ENCODE measurements at places on chromosomes 3 and 15.

DNA sequence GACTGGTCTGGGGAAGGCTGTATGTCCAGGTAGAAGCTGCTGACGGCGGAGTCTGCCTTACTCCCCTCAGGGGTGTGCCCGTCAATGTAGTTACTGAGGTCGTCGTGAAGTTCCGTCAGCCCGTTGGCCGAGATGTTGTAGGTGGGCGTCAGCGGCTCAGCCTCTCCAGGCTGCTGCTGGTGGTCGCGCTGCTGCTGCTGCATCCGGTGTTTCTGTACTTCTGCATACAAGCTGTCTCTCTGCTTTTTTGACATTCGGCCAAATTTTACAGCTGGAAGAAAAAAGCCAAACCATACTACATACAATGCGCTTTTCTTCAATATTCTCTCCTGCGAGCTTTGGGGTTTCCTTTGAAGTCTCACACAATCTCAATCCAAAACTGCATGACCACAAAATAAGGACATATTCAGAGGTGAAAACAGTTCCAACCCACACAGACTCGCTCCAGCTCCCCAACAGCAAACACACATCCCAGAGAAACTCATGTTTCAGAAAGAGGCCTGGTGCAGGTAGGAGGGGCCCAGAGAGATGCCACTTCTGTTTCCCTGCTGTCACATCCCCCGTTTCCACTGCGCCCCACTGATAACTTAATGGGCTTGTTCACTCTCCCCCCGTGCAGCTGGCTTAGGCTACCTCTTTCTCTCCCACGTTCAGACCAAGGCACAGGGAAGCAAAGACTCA is 32.5 kb upstream of the ICE2 start:
- no peak for DNase-seq

DNA sequence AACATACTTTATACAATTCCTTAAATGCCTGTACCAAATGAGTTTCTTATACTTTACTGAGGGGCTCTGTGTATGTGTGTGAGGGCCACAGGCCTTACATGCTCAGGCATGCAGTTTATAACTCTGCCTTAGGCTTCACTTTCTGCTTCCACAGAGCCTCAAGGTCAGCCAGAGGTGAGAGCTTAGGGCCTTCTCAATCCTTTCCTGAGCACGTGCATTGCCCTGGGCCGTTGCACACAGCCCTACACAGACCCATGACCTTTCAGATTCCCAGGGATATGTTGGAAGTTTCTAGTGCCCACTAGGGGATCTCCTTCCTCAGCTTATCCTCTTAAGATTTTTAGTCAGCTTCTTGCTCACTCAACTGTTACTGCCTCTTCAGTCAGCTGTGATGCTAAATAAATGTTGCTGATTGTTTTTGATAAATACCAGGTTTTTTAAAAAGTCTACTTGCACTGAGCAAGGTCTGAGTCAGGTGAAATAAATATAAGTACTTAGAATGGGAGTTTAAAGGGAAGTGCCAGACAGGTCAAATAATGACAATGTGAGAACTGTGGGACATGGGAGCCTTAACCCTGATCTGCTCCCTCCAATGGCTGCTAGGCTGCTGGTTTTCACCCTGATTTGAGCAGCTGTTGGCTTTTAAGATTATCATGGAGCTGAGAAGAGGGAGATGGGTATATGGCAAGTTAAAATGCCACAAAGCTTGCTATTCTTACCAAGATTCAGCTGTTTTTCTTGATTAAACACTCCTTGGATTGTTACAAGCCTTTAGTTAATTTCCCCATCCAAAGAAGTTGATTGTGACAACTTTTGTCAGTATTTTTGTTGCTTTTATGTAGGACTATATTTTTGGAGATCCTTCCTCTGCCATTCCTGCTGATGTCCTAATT is 169.5 kb downstream of the PLD1 start:
- no peak for DNase-seq

- no peak for DNase-seq
Measured at GRCh38 chr15:46343196-46343935, 708.5 kb downstream of the SQOR start.

- no peak for DNase-seq
Measured at GRCh38 chr15:35302334-35302733, 217.2 kb upstream of the NANOGP8 start.

DNA sequence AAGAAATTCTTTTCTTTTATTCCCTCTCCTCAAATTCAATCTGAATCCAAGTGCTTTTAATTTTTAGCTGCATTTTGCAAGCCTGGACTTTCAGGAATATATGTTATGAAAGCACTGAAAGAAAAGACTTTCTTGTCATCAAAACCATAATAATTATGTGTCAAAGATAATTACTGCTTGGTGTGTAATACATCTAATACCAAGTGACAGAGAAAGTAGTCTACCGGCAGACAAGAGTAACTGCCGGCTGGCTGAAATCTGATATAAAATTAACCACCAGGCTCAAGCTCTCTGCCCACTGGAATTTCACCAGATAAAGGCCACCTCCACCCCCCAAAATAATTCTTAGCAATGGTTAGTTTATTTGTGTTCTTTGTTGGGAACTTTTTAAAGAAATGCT is 220.9 kb upstream of the CDIN1 start:
- DNase-seq = no peak

DNA sequence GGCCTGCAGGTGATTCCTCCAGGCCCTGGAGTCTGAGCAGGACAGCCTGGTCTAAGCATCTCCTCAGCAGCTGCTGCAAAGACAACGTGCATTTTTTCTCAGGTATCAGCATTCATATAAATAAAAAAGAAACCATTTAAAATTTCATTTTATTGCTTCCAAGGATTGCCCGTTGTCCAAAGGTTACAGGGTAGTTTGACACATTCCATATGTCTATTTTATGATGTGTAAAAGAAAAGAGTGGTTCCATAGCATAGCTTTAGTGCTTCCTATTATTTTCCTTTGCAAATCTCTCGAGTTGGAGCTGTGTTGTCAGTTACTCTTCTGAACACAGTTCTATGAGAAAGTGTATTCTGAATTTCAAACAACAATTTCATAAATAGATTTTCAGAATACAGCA is 7.2 kb upstream of the DGKG start:
- no peak for DNase-seq

DNA sequence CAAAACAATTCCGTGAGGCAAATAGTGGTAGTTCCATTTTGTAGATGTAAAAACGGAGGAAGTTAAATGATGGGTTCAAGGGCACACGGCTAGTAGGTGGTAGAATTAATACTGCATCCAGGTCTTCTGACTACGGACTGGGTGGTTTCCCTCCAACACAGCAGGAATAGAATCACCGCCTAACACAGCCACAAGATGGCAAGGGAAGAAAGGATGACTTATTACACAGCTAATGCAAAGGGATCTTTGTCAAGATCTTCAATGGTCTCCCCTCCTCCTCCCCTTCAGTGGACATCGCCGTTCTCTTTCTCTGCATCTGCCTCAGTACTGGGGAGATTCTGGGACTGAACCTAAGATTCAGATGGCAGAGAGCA is 524 bp upstream of the TOPBP1 start:
- no peak for DNase-seq

GRCh38 chr15:50624616-50625168 is 61.9 kb downstream of the TRPM7 start:
- DNase-seq = no peak

GRCh38 chr15:95567686-95568085 is 762.8 kb upstream of the NR2F2 start:
- DNase-seq = no peak

GRCh38 chr3:182451871-182452270 is 341.4 kb upstream of the ATP11B start:
- no peak for DNase-seq

GRCh38 chr3:120597445-120598049 is 1.4 kb downstream of the NDUFB4 start:
- DNase-seq = no peak

GRCh38 chr15:68364028-68364659 is 67.8 kb downstream of the ITGA11 start:
- no peak for DNase-seq

- no peak for DNase-seq
Measured at GRCh38 chr3:13452490-13453335, 27.4 kb upstream of the HDAC11 start.

DNA sequence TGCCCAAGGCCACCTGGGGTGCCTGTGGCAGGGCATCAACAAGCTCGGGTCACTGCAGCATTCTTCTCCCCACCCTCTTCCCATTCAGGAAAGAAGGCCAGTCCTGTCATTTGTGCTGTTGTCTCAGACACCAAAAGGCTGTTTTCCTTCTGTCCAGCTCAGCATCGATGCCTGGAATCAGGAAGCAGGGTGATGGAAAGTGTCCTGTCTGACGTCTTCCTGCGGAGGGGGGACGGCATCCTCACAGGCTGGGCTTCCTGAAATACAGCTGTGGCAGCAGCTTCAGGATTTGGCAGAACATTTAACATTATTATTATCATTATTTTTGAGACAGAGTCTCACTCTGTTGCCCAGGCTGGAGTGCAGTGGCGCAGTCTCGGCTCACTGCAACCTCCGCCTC is 33.0 kb upstream of the ANKDD1A start:
- DNase-seq = no peak

DNA sequence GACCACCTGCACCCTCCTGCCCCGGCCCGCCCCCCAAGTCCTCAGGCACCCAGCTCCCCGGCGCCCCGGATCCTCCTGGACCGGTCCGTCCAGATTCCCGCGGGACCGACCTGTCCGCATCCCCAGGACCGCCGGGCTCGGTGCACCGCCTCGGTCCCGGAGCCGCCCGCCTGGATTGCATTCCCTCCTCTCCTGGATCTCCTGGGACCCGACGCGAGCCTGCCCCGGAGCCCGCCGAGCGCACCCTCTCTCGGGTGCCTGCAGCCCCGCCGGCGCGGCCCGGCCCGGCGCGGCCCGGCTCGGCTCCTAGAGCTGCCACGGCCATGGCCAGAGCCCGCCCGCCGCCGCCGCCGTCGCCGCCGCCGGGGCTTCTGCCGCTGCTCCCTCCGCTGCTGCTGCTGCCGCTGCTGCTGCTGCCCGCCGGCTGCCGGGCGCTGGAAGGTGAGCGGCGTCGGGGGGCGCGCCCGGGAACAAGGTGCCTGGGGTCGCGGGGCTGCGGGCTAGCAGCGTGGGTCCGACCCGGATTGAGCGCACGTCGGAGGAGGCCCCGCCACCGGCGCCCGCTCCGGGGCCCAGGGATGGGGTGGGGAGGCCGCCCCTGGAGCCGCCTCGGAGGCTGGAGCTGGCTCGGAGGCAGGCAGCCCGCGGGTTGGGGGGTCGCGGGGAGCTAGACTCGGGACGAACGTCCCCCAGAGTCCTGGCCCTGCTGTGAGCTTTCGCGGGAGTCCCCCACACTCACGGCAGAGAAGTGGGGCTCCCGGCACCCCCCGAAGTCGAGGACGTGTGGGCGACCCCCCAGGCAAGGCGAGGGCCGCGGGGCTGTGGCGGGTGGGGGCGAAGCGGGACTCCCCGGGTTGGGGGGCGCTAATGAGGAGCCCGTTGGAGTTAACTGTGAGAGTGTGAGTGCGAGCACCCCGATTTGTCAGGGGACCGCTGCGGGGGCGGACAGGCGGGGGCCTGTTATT is 610 bp downstream of the EPHB3 start:
- no peak for DNase-seq

DNA sequence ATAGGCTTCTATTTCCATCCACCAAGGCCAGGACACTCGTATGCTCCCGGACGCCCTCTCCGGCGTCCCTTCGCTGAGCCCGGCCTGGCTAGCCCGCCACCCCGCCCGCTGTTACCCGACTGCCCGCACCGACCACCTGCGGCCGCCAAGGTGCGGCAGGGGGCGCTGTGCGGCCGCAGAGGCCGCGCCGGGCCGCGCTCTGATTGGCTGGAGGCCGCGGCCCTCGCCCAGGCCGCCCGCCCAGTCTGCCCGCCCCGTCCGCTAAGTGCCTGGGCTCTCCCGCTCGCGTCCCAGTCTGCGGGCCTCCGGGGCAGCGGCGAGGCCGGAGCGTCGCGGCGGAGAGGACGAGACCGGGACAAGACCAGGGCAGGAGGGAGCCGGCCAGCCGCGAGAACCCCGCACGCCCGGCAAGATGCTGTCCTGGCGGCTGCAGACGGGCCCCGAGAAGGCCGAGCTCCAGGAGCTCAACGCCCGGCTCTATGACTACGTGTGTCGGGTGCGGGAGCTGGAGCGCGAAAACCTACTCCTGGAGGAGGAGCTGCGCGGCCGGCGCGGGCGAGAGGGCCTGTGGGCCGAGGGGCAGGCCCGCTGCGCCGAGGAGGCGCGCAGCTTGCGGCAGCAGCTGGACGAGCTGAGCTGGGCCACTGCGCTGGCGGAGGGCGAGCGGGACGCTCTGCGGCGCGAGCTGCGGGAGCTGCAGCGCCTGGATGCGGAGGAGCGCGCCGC is at the start of gene SYNM:
TSS of gene SYNM (plus strand) at position 293 of the 726 bp plus-strand sequence. CDS start at position 413, 120 bp downstream.
- no peak for DNase-seq

DNA sequence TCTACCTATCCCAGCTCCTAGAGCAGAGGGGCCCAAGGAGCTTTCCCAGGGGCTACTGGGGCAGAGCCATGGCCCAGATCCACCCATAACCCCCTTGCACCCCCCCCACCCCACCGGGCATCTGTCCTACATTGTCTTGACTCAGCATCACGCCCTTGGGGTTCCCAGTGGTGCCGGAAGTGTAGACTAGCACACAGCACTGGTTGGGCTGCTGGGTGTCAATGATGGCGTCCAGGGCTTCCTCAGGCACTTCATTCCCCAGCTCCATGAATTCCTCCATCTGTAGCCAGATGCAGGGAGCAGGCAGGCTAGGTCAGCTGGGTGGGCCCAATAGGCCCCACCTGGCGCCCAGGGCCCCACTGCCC is 33.2 kb downstream of the IDH3A start:
- DNase-seq = no peak

- no peak for DNase-seq
Measured at GRCh38 chr3:124592658-124593441, 137.4 kb upstream of the UMPS start.

DNA sequence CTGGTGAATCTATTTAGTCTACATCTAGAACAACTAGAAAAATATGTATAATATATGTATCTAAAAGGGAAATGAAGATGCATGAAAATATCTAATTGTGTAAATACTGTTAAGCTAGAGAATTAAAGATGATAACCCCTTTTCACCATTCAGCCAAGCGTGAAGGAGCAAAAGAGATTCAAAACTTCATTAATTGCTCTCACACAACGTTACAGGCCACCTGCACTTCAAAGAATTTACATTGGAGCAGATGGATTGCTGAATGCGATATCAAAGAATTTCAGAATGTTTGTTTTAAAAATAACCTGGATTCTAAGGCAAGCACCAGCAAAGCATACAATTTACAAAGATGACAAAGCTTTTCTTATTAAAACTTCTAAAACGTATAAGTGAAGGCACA is 243.2 kb downstream of the ROBO2 start:
- no peak for DNase-seq

DNA sequence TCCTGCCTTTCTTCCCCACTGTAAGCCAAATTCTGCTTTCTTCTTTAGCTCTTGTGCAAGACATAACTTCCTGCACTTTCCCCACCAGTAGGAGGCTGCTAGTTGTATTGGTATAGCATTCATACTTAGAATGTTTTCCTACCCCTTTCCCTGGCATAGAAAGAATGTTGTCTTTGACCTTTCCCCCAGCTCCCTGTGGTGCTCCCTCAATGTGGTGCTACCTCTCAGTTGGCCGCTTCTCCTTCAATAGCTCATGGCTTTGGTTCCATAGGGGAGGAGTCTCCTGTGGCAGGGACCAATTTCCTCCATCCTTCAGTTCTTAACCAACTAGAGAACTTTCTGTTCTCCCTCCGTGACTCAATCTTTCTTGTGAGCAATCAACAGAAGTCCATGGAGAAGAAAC is 67.5 kb upstream of the AKAP13 start:
- no peak for DNase-seq
